ENCODE measurements at places on chromosomes 12 and 14.
A peak's percentile ranks its signal among the peaks of the same experiment; 100 is the strongest.

GRCh38 chr14:43438056-43438455 lies 1069.0 kb downstream of the FSCB start:
- no peak for DNase-seq

DNA sequence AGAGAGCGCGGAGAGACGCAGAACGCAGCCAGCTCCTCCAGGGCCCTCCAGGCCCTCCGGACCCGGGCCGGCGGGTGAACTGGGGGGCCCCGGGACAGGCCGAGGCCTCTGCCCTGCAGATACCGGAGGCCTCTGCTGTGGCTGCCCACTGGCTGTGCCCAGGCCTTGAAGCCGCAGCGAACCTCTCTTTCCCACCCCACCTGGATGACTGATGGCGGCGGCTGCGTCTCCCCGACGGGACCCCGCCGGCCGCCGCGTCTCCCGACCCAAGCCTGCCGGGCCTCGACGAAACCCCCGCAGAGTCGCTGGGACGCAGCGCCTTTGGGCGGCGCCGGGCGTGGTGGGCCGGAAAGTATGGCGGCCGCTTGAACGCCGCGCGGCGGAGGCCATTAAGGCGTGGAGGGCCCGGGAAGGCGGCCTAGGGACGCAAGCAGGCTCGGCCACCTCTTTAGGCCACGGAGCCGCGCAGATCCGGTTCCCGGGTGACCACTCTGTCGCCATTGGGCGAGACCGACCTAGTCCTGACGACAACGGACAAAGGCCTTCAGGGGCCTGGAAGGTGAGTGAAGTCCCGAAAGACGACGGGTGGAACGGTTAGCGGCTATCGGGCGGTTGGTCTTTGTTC lies 8.4 kb upstream of the ERGIC2 start:
- DNase-seq = no peak

GRCh38 chr12:6180268-6181051 lies 19.7 kb upstream of the CD9 start:
- no peak for DNase-seq

- DNase-seq = peak; percentile 13
These were observed 1.9 kb upstream of the PIWIL1 start for GRCh38 chr12:130335517-130336392.

- no peak for DNase-seq
These were observed 151.4 kb upstream of the NUDT4 start for GRCh38 chr12:93226361-93226760.

- DNase-seq = no peak
These were observed 24.7 kb upstream of the NTF3 start for GRCh38 chr12:5407034-5407856.

- no peak for DNase-seq
These were observed 463.1 kb downstream of the RAD51B start for GRCh38 chr14:68282479-68283377.

DNA sequence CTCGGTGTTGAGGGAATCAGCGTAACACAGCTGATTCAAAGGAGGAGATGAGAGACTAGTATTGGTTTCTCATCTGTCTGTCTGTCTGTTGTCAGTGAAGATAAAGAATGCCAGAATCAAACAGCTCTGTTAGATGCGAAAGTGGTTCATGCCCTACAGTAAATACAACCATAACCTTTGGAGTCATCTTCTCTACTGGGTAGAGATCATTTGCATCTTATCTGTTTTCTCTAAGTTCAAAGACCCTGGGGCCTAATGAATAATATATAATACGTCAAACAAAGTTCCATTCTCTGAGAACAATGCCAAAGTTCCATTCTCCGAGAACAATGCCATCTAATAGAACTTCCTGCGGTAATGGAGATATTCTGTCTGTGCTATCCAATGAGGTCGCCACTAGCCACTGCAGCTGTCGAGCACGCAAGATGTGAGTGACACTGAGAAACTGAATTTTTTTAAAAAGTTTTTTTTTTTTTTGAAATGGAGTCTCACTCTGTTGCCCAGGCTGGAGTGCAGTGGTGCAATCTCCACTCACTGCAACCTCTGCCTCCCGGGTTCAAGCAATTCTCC lies 6.6 kb downstream of the IL31 start:
- DNase-seq = no peak

GRCh38 chr14:92391726-92392125 lies 68.8 kb downstream of the SLC24A4 start:
- no peak for DNase-seq

GRCh38 chr14:69841656-69842055 lies 37.6 kb upstream of the SMOC1 start:
- no peak for DNase-seq

DNA sequence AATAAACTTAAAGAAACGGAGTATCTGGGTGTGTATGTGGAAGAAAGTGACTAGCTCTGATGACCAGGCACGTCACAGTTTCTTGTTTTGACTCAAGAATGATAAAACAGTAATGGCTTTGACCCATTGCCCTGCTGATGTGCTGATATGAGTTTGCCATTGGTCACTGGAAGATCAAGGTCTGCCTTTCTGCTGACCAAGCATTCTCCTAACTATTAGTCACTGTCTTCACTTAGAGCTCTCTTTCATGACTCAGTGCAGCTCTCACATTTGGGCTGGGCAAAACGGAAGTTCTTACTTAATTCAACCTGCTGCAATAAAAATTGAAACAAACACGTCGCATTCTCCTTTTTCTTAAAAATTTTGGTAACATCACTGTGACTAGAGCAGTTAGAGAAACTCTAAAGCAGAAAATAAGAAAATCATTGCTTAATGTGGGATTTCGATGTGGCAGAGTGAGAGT lies 366.7 kb downstream of the BTG1 start:
- DNase-seq = no peak

DNA sequence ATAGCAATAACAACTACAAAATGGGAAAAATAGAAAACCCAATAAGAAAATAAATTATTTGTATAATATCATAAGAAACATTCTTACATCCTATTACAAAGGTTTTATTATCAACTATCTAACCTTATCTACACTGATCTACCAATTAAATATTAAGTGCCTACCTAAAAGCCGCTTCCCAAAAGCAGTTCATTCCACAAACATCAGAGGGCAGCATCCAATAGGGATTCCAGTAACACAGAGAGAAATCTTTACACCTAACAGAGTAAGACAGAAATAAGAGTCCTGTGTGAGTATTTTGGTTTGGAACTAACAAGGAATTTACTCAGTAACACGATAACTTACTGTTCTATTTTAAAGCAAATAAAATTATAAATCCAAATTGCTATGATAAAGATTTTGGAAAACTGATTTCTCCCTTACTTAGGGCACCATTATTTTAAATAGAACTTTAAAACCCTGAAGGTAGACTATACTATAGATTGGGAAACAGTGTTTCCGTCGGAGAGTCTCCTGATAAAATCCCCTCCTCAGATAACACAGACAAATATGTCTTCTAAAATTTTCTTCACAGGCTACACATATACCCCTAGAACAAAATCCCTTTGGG lies 15.0 kb downstream of the GXYLT1 start:
- peak; percentile 54 for DNase-seq

GRCh38 chr12:6620137-6620884 lies 13.1 kb upstream of the CHD4 start:
- DNase-seq = no peak

DNA sequence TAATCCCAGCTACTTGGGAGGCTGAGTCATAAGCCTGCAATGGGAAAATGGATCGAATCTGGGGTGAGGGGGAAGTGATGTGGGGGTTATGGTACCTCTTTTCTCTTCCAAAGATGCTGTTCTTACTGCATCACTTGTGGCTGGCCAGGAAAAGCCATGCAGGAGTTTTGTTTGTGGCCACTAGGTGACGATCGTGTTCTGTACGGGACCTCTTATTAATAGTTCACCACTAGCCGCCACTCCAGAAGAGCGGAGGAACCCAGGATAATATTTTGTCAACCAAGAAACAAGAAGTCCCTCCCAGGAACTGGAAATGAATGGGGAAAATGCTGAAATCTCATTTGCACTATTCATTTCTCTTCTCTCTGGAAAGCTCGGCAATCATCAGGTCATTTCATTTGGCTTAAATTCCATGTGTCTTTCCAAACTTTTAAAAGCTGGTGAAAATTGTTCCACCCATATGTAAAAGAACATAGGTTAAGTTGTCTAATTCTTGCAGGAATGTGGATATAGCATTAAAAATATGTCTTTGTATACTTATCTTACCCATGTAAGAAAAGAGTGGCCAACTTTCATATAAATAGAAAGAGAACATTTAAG lies 8.9 kb downstream of the GPR65 start:
- DNase-seq = peak; percentile 66

DNA sequence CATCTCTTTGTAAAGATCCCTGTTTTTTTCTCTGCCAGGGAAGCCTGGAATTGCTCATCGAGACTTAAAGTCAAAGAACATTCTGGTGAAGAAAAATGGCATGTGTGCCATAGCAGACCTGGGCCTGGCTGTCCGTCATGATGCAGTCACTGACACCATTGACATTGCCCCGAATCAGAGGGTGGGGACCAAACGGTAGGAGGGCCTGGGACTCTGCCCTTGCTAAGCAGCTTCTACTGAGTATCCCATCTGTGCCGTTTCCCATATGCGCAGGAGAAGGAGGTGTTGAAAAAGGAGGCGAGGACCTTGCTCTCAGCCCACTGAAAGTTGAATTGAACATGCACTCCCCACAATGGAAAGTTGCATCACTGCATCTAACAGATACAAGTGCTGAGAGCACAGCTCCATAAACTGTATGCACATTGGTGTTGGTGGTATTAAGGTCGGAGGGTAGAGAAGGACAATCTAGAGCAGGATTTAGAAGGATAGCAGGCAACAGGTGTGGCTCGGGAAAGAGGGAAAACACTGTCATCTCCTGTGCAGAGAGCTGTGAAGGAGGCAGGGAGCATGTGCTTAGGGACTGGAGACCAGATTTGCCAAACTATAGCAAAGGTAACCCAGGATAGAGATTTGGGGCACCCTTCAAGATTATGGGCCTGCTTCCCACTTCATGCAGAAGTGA lies 21.5 kb upstream of the TAMALIN start:
- DNase-seq = no peak

- DNase-seq = no peak
These were observed 64.9 kb downstream of the ETNK1 start for GRCh38 chr12:22689876-22690275.

- peak; percentile 61 for DNase-seq
These were observed 35.6 kb downstream of the KRT76 start for GRCh38 chr12:52741375-52742195.

DNA sequence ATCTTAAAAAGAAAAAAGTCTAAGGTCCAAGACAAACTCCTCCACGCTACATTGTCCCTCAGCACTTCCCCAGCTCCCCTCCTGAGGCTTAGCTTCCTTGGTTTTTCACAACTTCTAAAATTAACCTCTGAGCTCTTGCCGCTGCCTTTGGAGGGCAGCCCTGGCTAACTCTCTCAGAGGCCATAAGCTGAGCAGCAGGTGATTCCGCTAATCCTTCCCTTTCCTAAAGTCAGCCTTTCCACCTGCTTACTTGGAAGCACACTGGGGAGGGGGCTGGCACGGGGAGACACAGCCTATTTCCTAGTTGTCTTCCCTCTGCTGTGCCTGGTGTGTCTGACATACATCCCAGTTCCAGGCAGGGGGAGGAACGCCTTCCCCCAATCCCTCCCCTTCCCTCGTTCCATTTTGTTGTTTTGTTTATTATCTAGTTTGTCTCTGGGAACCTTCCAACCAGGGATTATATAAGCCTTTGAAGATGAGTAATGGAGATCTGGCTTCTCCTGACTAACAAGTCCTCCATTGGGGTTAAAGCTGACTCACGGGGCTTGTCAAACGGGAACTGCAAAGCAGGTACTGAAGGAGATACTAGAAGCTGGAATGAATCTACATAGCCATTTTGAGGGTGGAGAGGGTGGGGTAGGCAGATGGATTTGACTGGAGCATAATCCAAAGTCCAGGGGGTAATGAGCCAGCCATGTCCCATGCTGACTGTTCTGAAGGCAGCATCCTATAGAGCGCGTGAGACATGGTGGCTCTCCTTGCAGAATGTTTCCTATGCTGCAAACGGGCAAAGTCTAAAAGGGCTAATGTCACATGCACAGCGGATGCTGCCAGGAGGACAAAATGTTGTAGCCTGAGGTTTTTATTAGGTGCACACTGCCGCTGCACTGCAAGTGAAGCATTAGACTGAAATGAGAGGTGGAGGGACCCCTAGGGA lies 230.8 kb downstream of the FOXN3 start:
- DNase-seq = no peak

DNA sequence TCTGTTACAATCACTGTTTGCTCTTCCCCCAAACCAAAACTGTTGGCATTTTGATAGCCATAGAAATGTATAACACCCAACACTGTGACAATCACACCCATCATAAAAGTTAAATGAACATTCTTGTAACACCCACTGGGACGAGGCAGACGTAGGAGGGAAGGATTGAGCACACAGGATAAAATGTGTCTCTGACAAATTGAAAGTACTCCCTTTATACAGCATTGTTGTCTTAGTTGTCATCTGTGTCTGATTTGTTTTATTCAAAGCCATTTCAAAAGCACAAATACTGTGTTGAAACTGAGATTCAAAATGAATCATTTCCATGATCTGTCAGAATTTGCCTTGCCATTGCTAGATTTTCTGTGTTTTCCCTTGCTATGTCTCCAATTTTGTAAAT lies 436.3 kb downstream of the TMTC2 start:
- DNase-seq = no peak

GRCh38 chr14:83163016-83163415 lies 1629.4 kb upstream of the SEL1L start:
- DNase-seq = no peak
